Pericardium fibroblast (primary cell): ENCODE measurements at places on chromosomes 13 and 19. TPM values are rescaled to one million over a fixed set of nuclear protein-coding genes. Genes with fewer than 3 reads are reported as not detected.

The TMEM238 gene
- total RNA-seq = 0.23 and 0.60 TPM in 2 replicates

The PGLYRP1 gene
- total RNA-seq = not detected in 2 replicates

The FFAR3 gene
- 0.12 and 0.26 TPM in 2 replicates for total RNA-seq

The NOP53 gene
- total RNA-seq = 253 and 299 TPM in 2 replicates

The CAPN12 gene
- 0.12 TPM in 1 of 2 replicates, not detected in the other for total RNA-seq

The ZNF460 gene
- total RNA-seq = 26.8 and 33.3 TPM in 2 replicates

The KLF16 gene
- 7.6 and 22.5 TPM in 2 replicates for total RNA-seq

The ZNF577 gene
- total RNA-seq = 5.8 and 13.0 TPM in 2 replicates

The KLK12 gene
- not detected in 2 replicates for total RNA-seq

The ZIC2 gene
- not detected in 2 replicates for total RNA-seq

The PRSS57 gene
- total RNA-seq = not detected in 2 replicates

The OR7G1 gene
- total RNA-seq = not detected in 2 replicates

The IRGC gene
- total RNA-seq = not detected in 2 replicates

The GJB2 gene
- 0.12 and 0.60 TPM in 2 replicates for total RNA-seq

The PCDH8 gene
- not detected in 2 replicates for total RNA-seq

The KCNN1 gene
- total RNA-seq = 0.51 TPM in 1 of 2 replicates, not detected in the other

The FFAR2 gene
- total RNA-seq = not detected in 2 replicates

The SIGLEC14 gene
- not detected in 2 replicates for total RNA-seq

The ZNF805 gene
- 6.4 and 9.2 TPM in 2 replicates for total RNA-seq

The PROZ gene
- not detected in 2 replicates for total RNA-seq

The PPP2R1A gene
- 154 and 195 TPM in 2 replicates for total RNA-seq

The UFM1 gene
- total RNA-seq = 43.2 and 55.2 TPM in 2 replicates

The KLF1 gene
- total RNA-seq = not detected in 2 replicates

The CBARP gene
- 3.3 and 5.3 TPM in 2 replicates for total RNA-seq

The C5AR1 gene
- under 0.01 TPM in 1 of 2 replicates, not detected in the other for total RNA-seq

The RFX2 gene
- 4.2 and 8.2 TPM in 2 replicates for total RNA-seq
